NCI-H1930 (cell line): ENCODE measurements at places on chromosomes 4 and X.

DNA sequence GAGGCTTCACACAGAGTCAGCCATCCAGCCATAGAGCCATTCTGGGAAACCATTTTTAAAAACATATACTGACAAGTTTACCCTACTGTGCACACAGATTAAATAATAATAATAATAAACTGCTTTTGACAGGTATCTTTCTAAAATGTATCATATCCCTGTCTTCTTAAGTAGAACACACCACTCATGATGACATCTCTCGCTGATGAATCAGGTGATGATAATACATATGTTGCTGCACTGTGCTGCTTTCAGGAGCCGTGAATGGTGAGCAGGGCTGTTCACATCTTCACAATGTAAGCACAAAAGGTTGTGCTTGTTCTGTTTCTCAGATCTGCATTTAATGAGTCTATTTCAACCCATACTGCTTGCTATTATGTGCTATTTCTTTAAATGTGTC is 3.5 kb downstream of the MTNR1A start:
- DNase-seq, result no peak

DNA sequence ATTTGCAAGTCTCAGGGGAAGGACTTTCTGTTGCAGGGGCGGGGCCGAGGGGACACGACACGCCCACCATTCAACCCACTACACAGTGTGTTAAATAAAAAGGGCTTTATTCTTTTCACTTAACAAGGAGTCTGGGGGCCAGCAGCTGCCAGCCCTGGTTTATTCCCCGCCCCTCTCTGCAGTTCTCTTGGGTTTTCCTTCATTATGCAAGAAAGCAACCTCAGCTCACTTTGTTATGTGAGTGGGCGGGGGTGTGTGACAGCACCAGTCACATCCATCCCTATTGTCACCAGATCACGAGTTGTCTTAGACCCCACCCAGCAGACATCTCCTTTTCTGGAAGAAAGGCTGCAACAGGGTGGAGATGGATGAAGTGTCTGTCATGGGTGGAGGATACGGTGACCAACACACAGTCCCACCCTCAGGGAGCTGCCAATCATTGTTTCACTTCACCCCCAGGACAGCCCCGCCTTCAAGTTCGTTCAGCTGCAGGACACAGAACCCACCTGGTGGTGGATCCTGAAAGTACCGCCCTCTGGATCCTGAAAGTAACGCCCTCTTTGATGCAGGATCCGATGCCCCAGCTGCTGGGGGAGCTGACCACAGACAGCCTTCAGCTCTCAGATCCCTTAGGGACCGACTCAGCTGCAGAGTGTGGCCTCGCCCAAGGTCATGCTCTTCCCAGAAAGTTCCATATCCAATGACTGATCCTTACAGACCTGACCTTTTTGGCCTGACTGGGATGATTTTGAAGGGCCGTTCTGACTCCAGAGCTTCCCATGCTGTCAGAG is 79.6 kb downstream of the SMIM20 start:
- no peak for DNase-seq

- DNase-seq, result no peak
Measured at GRCh38 chr4:142236268-142236667, 599.9 kb downstream of the IL15 start.

DNA sequence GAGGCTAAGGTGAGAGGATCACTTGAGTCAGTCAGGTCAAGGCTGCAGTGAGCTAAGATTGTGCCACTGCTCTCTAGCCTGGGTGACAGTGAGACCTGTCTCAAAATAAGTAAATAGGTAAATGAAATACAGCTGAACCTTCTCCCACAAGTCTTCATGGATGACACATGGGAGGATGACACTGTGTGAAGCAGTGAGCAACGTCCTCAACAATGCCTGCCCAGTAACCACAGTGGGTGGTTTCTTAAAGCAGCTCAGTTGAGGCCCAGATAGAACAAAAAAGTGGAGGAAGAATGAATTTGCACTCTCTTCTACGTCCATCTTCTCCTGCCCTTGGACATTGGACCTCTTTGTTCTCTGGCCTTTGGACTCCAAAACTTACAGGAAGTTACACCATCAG is 52.7 kb downstream of the MSX1 start:
- no peak for DNase-seq

DNA sequence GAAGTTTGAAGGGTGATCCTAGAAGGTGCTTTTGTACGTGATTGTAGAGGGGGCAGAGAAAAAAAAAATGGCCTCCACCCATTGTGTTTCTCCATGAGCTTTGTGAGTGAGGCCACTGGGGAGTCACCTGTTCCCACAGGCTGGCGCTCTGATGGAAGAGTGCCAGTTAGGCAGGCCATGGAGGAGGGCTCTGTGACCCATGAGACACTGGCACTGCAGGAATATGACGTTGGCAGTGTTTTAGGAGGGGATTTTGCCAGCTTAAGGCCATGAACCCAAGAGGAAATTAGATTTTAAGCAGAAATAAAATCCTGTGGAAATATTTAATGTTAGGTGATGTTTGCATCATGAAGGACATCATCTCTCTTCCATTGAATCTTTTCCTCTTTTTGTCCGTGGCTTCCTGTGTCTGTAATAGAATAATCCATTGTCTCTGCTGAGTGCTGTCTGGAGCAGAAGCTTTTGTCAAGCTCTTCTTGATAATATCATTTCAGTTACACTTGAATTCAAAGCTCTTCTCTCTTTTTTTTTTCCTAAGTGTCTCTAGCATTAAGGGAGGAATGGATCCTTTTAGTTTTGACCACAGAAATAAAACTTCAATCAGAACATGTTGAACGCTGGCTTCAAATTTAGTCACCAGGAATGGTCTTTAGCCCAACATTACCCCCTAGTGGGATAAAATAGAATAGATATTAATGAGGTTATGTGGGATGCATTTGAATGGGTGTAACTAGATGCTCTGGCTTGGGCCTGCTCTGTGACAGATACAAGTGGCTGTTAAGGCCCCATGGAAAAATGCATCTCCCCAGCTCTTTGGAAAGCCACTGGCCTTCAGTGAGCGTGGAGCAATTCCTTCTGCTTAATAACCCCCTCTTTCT is 41.0 kb upstream of the UCP1 start:
- peak; percentile 61 for DNase-seq

DNA sequence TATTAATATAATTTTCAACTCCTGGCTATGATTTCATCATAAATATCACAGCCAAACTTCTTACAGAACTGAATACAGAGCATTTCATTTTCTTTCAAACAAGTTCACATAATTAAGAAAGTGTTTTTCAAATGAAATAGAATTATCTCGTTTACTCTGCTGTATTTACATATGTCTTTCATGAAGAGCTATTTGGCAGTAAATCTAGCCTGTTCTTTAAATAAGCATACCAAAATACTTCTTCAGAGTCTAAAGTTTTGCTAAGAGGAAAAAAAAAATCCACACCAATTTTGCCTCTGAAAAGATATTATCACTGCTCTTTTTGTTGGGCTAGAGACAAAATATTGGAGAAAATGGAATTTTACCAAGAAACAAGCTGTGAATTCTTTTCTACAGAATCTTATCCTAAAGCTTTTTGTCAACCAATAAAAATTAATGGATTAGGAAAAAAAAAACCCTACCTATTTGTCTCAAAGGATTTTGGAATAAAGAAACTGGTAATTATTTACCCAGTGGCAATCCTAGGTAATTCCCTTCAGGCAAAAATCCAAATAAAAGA is 287.9 kb upstream of the NR3C2 start:
- no peak for DNase-seq

DNA sequence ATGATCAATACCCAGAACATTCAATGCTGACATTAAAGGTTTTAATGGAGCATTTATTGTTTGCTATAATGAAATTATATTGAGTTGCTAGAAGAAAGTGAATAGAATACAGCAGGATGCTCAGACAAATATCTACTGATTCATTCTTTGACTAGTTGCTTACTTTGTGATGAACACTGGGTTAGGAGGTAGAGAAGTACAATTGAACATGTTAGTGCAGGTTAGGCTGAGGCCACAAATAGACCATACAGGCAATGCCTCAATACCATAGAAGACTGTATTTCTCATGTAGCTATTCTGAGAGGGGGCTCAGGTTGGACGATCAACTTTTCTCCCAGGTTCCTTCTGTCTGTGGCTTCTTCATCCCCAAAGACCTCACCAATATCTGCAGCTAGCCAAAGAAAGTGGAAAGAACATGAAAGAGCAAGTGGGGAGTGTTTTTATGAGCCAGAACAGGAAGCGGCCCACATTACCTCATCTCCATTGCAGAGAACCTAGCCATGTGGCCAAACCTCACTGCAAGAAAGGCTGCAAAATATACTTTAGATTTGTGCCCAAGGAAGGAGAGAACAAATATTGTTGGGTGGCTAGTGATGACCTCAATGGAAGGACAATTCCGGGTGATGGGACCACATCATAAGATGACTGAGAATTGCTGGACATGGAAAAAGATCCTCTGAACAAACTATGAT is 180.3 kb upstream of the GATB start:
- no peak for DNase-seq

- DNase-seq, result no peak
Measured at GRCh38 chr4:118756958-118757357, 71.8 kb downstream of the METTL14 start.

DNA sequence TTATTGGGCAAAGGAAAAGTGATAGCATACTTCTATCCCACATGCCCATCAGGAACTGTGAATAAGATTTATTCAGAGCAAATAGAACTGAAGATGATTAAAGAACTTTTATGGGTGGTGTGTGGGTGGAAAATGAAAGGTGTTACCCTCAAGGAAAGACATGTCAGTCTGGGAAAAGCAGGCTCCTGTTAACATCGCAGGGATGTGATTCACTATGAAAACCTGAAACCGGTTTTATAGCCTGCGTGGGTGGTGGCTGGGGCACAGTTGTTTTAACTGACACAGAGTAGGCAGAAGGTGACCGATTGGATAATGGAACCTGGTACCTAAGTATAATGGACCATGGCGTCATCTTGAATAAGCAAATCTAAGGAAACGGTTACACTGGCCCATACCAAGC is 61.3 kb upstream of the CASK start:
- no peak for DNase-seq

DNA sequence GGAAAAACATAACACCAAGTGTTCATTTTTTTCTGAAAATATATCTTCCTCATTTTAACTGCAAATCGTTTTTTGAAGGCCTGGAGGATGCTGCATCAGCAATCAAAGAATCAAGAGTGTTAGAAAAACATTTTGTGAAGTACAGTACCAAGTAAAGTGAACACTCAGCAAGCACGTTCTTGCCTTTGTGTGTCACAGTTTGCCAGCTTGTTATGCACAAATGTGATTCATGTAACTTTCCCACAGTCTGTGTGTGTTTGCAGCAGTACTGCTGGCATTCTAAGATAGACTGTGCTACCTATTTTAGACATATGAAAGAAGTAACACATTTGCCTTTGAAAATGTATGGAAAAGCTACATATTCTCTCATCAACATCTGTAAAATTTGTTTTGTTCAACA is 1617.7 kb downstream of the RPA4 start:
- DNase-seq, result no peak

DNA sequence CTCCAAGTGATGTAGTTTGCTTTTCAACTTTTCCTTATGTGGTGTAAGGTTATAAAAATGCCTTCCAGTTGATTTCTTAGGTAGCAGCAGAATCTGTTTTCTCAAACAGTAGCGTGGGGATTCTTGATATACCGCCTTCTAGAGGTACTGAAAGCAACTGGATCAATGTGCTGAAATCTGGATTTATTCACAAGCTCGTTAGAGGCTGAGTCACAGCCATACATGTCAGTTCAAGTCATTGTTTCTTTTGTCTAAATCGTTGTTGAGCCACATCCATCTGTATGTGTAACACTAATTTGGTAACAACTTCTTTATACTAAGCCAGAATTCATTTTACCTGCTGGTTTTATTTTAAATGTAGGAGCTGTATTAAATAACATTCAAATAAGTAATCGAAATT is 200.0 kb upstream of the MAD2L1 start:
- DNase-seq, result no peak

DNA sequence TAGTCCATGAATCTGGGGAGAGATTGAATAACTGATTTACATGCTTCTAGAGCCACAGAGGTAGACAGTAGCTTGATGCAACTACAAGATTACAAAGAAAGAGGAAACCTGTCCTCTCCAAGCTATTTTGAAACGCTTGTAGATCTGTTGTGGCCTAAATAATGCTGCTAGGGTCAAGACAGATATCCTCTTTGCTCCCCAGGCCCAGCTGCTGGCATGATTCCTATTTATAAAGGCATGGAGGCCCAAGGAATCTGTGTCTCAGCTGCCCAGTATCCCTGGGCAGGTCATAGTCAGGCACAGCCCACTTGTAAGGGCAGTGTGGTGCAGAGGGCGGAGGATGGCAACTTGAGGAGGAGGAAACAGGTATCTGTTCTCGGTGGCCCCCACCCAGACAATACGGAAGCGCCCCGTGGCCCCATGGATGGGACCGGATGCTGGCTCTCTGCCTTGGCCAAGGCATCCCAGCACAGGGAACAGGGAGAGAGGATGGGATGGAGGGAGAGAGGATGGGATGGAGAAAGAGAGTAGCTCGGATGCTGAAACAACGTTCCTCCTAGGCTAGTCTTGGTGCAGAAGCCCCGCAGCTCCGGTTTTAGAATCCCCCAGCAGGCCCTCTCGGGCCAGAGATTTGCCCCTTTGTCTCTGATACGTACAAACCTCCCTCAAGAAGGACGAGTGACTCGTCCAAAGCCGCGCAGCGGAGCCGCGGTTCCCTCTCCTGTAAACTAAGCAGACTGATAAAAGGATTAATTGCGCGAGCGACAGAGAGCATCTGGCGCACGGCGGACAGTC is 767 bp upstream of the SMIM20 start:
- DNase-seq, result no peak

DNA sequence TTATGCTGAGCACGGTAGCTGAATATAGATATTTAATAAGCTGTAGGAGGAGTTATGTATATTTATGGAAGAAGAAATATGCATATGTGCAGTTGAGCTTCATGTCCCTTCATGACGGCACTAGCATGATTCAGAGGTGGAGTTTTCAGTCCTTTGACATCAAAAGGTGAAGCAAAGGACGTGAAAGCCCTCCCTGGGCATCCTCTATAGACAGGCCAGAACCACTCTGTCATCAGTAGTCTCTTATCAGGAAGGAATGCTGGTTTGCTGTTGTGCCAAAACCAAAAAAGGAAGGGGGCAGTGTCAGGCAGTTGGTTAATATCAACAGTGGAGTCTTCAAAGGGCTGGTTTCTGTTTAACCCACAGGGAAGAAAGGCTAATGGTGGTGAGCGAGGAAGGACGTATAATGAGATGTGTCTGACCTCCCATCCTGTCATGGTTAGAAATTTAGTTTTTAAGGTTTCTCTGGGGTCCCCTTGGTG is 23.5 kb upstream of the IL2 start:
- no peak for DNase-seq

DNA sequence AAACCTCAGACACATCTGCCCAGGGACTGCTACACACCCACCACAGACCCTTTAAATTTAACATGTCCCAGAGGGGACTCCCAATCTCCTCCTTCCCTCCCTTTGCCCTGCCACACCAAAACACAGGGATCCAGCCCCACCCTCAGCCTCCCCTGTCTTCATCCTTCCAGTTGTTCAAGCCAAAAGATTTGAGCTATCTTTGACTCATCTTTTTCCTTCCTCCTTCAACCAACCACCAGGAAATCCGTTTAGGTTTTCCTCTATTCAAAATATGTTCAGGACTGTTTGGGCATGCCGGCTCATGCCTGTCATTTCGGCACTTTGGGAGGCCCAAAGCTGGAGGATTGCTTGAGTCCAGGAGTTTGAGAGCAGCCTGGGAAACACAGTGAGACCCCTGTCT is 6.9 kb upstream of the STK32B start:
- DNase-seq, result no peak
